ENCODE measurements at places on chromosomes 2 and 18.

- peak; percentile 74 for DNase-seq
Observed at GRCh38 chr2:219149667-219150066, 10.9 kb downstream of the NHEJ1 start.

- peak; percentile 35 for DNase-seq
Observed at GRCh38 chr2:143617803-143618415, 488.7 kb downstream of the ARHGAP15 start.

- DNase-seq: no peak
Observed at GRCh38 chr2:148906124-148906523, 31.1 kb downstream of the KIF5C start.

DNA sequence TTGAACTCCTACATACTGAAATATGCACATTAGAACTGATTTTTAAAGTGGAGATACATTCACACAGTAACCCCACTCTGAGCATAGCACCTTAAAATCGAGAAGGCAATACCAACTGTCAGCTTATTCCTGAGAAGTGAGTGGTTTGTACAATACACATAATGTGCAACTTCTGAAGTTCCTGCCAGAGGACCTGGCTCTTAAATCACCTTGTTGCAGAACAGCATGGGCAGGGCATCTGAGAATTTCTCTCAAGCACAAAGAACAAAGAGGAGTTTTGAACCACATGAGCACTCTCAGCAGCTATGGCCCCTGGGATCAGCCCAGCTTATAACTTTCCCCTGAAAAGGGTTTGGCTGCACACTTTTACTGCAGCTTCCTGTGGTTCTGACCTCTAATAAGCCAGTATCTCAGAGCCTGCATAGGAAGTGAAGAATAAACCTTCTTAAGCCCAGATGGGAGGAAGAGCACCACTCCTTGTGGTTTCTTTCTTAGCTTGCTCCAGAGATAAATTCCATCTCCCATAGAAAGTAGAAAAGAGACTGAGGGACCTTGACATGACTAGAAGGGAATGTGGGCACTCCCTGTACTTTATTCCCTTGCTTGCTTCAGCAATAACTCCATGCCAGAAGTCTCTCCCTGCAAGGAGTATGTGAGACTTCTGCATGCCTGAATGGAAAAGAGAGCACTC, 862.3 kb downstream of the SUCLG1 start:
- DNase-seq: no peak

- no peak for DNase-seq
Observed at GRCh38 chr2:172096626-172097547, 5.8 kb downstream of the DLX2 start.

DNA sequence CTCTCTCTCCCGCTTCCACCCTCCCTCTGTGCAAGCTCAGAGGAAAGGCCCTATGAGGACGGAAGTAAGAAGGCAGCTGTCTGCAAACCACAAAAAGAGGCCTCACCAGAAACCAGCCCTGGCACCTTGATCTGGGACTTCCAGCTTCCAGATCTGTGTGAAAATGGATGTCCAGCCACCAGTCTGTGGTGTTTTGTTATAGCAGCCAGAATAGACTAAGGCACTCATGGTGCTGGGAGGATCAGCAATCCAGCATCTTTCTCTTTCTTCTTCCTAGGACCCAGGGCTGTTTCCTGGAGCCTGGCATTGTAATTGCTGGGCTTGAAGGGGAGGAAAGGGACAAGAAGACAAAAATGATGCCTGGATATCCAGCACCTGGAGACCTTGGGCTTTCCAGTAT, 122.5 kb downstream of the SOCS6 start:
- no peak for DNase-seq

GRCh38 chr2:15201009-15201408, 360.1 kb downstream of the NBAS start:
- DNase-seq: no peak

GRCh38 chr2:240708457-240708856, 16.8 kb downstream of the AQP12A start:
- no peak for DNase-seq

GRCh38 chr2:235690809-235691450, 197.1 kb downstream of the AGAP1 start:
- DNase-seq: no peak

- DNase-seq: no peak
Observed at GRCh38 chr2:32212295-32212694, 46.6 kb downstream of the SLC30A6 start.

DNA sequence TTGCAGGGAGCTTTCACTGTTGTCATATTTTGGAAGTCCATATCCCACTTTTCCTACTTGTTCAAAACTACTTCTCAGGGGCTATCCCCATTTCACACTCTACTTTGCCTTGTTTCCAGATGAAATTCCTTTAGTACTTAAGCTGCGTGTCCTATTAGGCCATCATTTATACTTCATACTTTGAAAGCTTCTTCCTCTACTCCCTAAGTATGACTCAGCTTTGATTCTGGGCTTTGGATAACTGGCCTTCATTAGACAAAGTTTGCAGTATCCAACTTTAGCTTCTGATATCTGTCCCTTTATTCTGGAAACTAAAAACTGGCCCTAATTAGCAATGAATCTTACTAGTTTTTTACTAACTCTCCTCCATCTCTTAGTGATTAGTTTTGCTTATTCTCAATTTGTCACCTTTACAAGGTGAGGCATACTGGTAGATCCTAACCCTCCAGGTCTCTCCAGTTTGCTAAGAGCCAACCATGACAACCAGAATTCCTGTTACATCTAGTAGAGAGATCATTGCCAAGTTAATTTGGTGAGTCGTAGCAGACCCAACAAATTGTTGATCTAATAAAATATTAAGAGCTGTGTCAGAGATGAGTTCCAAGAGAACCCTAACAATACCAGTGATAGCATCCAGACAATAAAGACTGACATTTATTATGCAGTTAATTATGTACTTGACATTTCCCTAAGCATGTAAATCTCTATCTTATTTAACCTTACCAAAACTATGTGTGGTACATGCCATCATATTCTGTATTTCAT, 31.2 kb upstream of the ITGAV start:
- DNase-seq: no peak

GRCh38 chr18:21254576-21254975, 12.5 kb downstream of the GREB1L start:
- DNase-seq: no peak
